ENCODE measurements at places on chromosomes 1 and 21.

DNA sequence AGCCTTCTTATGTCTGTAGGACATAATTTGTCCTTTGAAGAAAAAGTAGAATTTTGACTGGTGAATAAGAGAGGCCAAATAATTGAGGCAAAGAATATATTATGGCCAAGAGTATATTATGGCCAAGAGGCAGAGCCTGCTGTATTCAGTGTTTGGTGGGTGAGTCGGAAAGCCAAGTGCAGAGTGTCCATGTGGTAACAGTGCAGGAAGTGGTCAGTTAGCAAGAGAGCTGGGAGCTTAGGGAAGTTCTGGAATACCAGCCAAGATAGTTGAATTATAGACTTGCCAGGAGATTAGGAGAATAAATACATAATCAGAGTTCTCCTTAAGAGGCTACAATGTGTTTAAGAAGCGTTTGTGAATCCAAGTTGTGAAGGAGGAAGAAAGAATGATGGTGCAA lies 131.5 kb upstream of the LMO4 start:
- no peak for DNase-seq

DNA sequence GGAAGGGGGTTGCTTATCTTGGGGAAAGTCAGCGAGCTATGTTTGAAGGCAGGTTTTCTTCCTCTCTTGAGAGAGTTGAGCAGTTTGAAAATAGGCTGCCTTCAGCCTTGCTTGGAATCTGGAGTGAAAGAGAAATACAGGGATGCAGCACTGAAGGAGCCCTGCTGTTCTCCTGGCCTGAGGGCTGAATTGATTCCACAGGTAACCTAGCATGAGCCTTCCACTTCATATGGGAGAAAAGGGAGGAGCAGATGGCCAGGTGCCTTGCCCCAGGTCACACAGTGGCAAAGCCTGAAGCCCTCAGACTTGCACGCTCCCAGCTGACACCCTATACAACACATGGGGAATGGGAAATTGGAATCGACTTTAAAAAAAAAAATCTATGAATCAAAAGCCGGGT lies 88.0 kb upstream of the WLS start:
- no peak for DNase-seq

DNA sequence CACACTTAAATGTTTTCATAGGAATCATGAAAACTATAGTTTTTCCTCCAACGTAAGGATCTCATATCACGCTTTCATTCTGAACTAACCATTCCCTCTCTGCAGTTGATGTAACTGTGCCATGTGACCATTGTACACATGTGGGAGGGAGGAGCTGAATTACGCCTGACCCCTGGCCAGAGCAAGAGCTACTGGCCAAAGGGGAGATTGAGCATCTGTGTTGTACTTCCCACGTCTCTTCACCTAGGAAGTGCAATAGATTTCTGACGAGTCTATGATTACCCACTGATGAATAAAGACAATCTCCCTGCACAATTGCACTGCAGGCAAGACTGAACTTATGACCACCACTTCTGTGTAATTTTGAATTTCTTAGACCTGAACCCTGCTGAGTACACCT lies 24.0 kb downstream of the PTPRC start:
- no peak for DNase-seq

- no peak for DNase-seq
Measured at GRCh38 chr1:231420959-231421545, 1.0 kb downstream of the EGLN1 start.

DNA sequence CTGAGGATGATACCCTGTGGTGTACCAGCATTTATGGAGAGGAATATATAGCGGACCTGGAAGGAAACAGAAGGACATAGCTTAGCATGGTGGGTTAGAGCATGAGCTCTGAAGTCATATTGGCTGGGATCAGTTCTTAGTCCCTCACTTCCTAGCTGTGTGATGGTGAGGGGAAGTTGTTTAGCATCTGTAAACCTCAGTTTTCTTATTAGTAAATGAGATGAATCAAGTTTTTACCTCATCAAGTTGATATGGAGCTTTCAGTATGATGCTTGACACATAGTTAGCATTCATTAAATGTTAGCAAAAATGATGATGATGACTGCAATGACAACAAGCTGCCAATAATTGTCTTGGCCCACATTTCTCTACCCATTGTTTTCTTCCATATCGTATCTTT lies 84.8 kb downstream of the NEK7 start:
- DNase-seq, result no peak

GRCh38 chr21:34736116-34736874 lies 67.5 kb downstream of the CLIC6 start:
- no peak for DNase-seq

- no peak for DNase-seq
Measured at GRCh38 chr1:71087060-71087459, 6.2 kb upstream of the ZRANB2 start.

GRCh38 chr1:75170011-75170410 lies 35.8 kb downstream of the LHX8 start:
- no peak for DNase-seq

DNA sequence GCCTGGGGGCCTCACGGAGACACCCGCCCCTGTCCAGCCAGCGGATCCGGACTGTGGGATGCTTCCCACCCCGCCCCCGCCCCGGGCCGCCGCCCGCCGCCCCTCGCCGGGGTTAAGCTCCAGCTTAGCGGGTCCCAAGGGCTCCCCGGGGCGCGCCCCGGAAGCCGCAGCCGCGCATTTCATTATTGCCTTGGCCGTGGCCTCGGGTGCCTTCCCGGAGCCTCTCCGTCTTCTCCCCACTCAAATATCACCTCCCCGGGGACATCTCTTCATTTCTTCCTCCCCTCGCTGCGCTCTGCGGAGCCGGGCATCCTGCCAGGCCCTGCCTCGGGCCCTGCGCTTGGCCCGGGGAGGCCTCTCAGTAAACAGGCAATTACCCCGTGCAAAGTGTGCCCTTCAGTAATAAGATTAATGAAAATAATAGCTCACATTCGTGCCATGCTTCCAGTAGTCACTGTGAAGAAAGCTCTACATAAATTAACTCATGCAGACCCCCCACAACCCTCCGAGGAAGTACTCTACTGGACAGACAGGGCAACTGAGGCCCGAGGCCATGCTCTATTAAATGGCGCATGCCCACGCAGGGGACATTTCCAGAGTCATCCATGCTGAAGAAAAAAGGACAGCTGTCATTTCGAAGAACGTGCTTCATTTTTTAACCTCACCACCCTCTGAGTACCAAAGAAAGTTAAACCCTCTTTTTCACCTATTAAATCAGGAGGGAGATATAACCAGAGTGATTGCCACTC lies 49.9 kb upstream of the LAPTM5 start:
- DNase-seq, result no peak

DNA sequence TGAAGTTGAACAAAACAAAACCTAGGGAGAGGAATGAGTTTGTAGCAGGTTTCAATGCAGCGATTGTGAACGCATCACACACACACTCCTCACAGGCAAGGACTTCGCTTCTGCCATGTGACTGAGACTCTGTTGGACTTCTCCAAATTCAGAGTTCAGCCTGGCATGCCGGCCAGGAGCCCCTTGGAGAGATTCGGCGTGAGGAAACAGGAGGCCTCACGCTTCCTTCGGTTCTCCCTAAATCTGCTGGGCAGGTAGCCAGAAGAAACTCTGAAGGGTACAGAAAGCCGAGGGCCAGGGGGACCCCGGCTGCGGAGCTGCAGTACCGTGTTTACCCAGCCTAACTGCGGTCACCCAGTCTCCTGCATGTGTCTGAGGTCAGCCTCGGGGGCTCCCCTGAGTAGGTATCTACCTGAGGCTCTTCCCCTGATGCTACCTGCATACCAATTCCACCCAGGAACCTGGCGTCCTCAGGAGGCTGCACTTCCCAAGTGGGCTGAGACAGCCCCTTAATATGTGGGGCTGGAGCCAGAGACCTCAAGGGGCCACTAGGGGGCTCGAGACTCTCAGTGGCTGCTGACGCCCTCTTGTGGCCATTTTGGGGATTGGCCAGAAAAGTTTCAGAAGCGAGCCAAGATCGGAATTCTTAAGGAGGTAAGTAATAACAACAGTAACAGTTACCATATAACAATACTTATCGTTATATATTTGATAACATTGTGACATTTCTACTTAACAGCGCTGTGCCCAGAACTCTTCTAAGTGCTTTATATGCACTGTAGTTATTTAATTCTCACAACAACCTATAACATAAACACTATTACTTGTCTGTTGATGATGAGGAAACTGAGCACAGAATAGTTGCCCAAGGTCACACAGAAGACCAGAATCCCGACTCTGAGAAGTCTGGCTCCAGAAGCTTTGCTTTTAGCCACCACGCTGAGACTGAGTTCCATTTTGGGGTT lies 2.7 kb upstream of the ANXA9 start:
- DNase-seq, result peak; percentile 94

- no peak for DNase-seq
Measured at GRCh38 chr1:51644020-51644419, 27.1 kb downstream of the OSBPL9 start.

GRCh38 chr1:20089328-20090077 lies 19.5 kb downstream of the PLA2G5 start:
- no peak for DNase-seq

GRCh38 chr1:46166521-46167462 lies 8.1 kb upstream of the TSPAN1 start:
- DNase-seq, result no peak

GRCh38 chr1:153507926-153508583 lies 27.7 kb downstream of the S100A6 start:
- no peak for DNase-seq

- no peak for DNase-seq
Measured at GRCh38 chr1:61642475-61643232, 82.3 kb downstream of the TM2D1 start.

- DNase-seq, result no peak
Measured at GRCh38 chr21:29389136-29389535, 90.4 kb downstream of the BACH1 start.

Measured in H54 (cell line).